Activated naive CD8-positive, alpha-beta T cell treated with anti-CD3 and anti-CD28 coated beads for 36 hours (primary cell): ENCODE measurements at places on chromosomes 7 and 10.

DNA sequence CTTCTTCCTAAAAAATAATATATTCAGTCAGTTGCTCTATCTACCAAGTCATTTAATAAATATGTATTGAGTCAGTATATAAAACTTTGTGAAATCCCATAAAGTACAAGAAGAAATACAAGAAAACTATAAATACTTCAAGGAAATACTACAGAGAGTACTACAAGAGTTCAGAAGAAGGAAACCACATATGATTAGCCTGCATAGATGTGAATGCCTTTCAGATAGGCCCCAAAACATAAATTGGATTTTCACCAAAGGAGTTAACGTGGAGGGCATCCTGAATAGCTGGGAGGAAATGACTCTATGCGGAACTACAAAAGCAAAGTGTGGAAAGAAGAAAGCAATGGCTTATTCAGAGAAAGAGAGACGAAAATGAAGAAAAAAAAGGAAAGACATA, 120.1 kb downstream of the LRRN3 start:
- no peak overlapping the region for H3K4me3 ChIP-seq
- H3K36me3 ChIP-seq = peaks cover 32% of the 10 kb centered on the region
- DNase-seq = no peak
- H3K27me3 ChIP-seq = no peaks in the 10 kb centered on the region
- no peak overlapping the region for H3K27ac ChIP-seq
- H3K4me1 ChIP-seq = peaks cover 6% of the 10 kb centered on the region

- H3K4me3 ChIP-seq = no peak overlapping the region
- H3K4me1 ChIP-seq = peaks cover 38% of the 10 kb centered on the region
- no peak overlapping the region for H3K27ac ChIP-seq
- no peaks in the 10 kb centered on the region for H3K27me3 ChIP-seq
- DNase-seq = no peak
- peaks cover 4% of the 10 kb centered on the region for H3K36me3 ChIP-seq
Observed at GRCh38 chr10:74877898-74878297, 51.5 kb downstream of the KAT6B start.

GRCh38 chr10:47361293-47361692, 13.1 kb downstream of the RBP3 start:
- H3K27me3 ChIP-seq = no peaks in the 10 kb centered on the region
- no peak overlapping the region for H3K4me3 ChIP-seq
- H3K4me1 ChIP-seq = no peaks in the 10 kb centered on the region
- no peak overlapping the region for H3K27ac ChIP-seq
- peak; percentile 26 for DNase-seq

GRCh38 chr10:102220612-102221011, 5.5 kb upstream of the ELOVL3 start:
- H3K4me3 ChIP-seq = no peak overlapping the region
- H3K36me3 ChIP-seq = no peaks in the 10 kb centered on the region
- DNase-seq = no peak
- no peaks in the 10 kb centered on the region for H3K4me1 ChIP-seq
- no peak overlapping the region for H3K27ac ChIP-seq

- no peak overlapping the region for H3K27ac ChIP-seq
- peaks cover 24% of the 10 kb centered on the region for H3K36me3 ChIP-seq
- DNase-seq = no peak
- H3K4me3 ChIP-seq = no peak overlapping the region
- H3K4me1 ChIP-seq = no peaks in the 10 kb centered on the region
Observed at GRCh38 chr10:112791447-112791846, 158.6 kb upstream of the TCF7L2 start.

GRCh38 chr10:94439275-94439861, 37.0 kb downstream of the TBC1D12 start:
- H3K27ac ChIP-seq = no peak overlapping the region
- DNase-seq = no peak
- H3K4me3 ChIP-seq = no peak overlapping the region
- H3K27me3 ChIP-seq = peaks cover 14% of the 10 kb centered on the region
- H3K4me1 ChIP-seq = no peaks in the 10 kb centered on the region

- no peak overlapping the region for H3K27ac ChIP-seq
- H3K27me3 ChIP-seq = no peaks in the 10 kb centered on the region
- H3K4me1 ChIP-seq = no peaks in the 10 kb centered on the region
- H3K36me3 ChIP-seq = no peaks in the 10 kb centered on the region
- no peak overlapping the region for H3K4me3 ChIP-seq
Observed at GRCh38 chr10:58909881-58910280, 266.6 kb upstream of the PHYHIPL start.

DNA sequence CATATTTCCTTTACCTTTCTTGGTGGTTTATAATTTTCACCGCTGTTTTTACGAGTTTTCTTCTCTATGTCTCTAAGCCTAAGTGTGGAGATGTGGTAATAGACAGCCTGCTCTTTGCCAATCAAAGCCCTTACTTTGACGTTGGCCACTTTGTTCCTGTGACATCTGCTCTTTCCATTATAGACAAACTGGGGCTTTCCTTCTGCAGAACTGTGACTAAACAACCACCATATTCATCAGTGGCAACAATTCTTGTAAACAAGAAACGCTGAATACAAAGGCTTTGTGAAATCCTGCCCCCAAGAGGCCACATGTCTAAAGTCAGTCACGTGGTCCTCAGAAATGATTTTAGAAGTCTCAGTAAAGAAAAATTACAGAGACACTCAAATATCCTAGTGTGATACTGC, 59.6 kb upstream of the CAPZA2 start:
- peaks cover 19% of the 10 kb centered on the region for H3K27me3 ChIP-seq
- H3K36me3 ChIP-seq = no peaks in the 10 kb centered on the region
- DNase-seq = no peak
- H3K4me3 ChIP-seq = no peak overlapping the region

DNA sequence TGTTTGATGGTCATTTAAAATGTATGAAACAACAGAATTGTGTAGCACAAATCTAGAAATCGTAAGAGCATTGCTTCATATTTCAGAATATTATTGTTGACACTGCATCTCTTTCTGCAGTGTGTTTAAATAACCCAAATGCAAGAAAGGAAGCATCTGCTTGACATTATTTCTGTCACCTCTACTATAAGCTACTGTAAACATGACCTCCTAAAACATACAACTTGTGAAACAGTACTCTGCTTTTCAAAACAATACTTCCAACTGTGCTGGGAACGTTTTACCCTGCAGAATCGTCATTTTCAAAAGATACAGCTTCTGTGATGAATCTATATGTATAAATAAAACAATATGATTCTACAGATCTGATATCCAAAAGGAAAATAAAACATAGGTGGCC, 82.0 kb downstream of the RNF133 start:
- H3K4me3 ChIP-seq = no peak overlapping the region
- H3K36me3 ChIP-seq = no peaks in the 10 kb centered on the region
- H3K27ac ChIP-seq = no peak overlapping the region
- no peak for DNase-seq
- H3K4me1 ChIP-seq = no peaks in the 10 kb centered on the region
